ENCODE measurements at places on chromosomes 1 and 21.

DNA sequence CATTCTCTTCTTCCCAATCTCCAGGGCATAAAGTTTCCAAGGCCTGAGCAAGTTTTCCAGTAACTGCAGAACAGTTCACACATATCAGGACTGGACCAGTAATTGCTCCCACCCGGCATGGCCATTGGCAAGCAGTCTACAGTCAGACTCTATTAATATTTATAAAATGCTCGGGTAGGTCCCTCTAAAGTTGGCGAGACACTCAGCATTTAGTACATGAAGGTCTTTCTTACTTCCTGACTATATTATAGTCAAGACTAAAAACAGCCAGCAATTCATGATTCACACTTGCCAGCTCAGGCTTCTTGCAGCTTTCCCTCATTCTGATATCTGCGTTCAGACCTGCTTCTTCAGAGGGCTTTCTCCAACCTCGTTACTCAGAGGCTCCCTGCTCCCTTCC is 25.4 kb downstream of the GADD45A start:
- no peak for DNase-seq

- no peak for DNase-seq
These were observed 40.9 kb downstream of the ALPL start for GRCh38 chr1:21550097-21550496.

GRCh38 chr1:210738256-210738655 is 395.7 kb downstream of the KCNH1 start:
- no peak for DNase-seq

DNA sequence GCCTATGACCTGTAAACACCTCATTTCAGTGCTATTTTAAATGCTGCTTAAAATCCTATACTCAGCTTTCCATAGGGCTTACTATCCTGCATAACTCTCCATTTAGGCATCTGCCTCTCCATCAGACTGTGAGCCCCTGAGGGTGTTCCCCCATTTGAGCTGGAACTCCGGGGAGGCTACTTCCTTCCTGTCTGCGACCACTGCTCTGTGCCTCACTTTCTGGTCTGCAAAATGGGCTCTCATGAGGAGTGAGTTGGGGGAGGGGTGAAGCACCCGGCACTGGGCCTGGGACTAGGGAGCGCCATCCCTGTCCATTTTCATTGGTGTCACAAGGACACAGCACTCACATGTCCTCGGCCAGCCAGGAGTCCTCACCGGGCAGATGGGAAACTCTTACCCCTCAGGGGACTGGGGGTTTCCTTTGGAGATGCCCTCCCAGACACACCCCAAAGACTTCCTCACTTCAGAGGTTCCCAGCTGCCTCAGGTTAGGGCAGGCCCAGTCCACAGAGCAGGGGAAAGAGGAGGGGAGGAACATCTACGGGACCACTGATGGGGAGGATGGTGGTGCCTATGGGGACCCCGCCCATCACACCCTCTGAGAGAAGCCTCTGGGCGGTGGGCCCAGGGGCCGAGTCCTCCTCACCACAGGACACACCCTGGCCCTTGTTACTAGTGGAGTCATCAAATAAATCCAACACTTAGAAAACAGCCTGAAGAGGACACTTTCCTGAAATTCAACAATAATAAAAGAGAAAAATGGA is 134.9 kb downstream of the MATN1 start:
- DNase-seq: no peak
